ENCODE measurements at places on chromosomes 5 and 9.

GRCh38 chr9:127225801-127226625 lies 38.6 kb upstream of the GARNL3 start:
- DNase-seq: peak; percentile 80

DNA sequence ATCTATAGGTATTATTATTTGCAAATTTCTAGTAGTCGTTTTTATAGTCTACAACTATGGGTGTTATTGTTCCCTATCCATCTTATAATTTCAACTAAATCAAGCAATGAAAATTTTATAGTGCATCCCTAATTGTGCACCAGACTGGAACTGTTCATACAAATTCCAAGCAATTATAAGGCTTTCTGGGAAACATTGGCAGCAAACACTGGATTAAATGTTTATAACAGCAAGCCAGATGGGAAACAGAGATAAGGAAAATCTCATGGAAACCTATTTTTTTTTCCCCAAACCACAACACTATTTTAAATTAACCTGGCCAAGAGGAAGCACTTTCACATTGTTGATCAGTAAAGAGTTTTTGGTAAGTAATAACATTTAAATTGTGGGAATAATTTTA lies 524.3 kb downstream of the RASEF start:
- no peak for DNase-seq

DNA sequence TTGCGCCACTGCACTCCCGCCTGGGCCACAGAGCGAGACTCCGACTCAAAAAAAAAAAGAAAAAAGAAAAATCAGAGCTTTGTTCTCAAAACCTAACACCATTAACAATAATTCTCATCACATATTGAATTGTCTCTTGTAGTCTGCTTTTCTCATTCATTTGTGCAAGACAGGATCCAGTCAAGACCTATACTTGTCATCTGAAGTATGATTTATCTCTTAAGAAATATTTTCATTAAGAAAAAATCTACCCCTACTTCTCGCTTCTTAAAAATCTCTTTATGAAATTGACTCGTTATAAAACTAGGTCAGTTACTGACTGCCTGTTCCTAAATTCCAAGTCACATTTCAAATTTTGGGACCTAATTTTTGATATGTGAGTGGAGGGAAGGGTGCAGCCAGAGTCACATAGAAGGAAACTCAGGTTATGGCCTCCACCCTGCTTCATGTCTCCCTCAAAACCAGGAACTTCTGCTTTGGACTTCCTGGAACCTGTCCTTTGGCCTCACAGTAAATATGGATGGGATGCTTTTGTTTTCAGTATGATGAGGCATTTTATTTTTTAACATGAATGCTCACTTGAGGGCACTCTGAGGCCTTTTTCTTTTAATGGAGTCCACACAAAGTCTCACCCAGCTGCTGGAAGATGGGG lies 18.9 kb downstream of the ZNF169 start:
- no peak for DNase-seq

DNA sequence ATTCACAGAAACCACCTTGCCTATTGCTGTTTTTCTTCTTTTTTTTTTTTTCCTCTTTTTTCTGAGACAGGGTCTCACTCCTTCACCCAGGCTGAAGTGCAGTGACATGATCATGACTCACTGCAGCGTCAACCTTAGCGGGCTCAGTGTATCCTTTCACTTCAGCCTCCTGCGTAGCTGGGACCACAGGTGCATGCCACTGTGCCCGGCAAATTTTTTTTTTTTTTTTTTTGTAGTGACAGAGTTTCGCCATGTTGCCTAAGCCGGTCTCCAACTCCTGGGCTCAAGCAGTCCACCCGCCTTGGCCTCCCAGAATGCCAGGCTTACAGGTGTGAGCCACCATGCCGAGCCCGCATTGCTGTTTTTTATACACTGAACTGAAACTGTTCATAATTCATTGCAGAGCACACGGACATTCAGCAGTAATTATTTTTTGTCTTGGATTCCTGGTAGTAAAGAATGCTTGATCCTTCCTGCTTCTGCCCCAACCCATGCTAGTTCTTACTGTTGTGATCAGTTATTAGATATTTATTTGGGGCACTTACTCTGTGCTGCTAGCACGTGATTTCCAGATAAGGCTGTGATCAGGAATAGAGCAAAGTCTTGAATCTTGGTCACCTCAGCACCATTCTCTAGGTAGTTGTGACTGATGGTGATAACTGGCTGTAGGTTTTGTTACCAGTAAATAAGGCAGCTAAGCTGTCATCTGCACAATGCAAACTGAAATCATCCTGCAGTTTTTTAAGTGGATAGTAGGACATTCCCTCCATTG lies 14.0 kb downstream of the MAP3K1 start:
- peak; percentile 45 for DNase-seq

DNA sequence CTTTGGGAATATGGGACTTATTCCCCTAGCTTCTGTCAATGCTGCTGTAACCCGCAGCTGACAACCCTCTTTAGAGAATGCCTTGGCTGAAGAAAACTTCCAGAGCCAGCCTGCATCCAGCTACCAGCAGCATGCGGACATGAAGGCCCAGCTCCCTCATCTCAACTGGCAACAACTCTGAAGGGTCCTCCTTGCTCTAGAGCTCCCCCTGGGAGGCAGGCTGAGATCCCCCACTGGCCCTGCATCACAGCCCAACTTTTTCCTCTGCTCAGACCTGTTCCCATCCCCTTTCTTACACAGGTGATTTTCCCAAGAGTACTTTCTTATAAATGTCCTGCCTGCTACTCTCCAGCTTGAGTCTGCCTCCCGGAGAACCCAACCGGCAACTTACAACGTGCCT lies 18.7 kb upstream of the WNT8A start:
- no peak for DNase-seq

GRCh38 chr9:1922026-1922425 lies 93.1 kb upstream of the SMARCA2 start:
- DNase-seq: no peak
